ENCODE measurements at places on chromosomes 16 and 17.

GRCh38 chr17:9228408-9229159 is 207.3 kb downstream of the NTN1 start:
- DNase-seq: no peak

- DNase-seq: peak; percentile 87
Observed at GRCh38 chr16:67393111-67393787, at the start of gene TPPP3. Gene TPPP3, minus strand, starts transcription at chr16:67393498. Its CDS starts 2,387 bp downstream, at chr16:67391111.

DNA sequence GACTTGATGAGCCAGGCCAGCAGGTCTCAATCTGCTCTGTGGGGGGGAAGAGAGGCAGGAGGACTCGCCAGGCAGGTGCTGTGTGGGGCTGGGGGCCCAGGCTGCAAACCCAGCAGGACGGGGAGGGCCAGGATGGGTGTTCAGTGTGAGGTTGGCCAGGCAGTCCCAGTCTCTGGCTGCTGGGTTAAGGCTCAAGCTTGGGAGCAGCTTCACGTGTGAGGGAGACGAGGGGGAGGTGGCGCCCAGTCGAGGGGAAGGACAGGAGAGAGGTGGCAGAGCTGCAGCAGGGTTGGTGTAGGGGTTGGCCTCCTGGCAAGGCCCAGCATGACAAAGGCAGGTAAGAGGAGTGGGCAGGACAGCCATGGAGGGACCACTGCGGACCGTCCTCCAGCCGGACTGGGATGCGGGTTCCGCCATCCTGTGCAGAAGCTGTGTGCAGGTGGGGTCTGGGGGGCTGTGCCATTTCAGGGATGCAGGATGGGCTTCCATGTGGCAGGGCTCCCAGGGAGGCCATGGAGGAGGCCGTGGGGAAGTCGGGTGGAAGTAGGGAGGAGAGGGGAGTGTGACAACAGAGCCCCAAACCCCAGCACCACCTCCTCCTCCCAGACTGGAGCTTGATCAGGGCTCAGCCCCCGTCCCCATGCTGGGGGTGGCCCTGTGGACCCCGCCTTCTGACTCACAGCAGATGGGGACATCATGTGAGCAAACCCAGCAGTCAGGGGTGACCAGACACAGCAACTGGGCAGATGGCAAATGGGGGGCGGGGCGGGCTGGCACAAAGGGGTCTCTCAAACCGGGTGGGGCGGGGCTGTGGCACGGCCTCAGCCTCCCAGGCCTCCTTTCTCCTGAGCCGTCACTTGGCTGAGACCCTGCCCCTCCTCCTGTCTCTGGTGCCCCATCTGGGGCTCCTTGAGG is 2.8 kb downstream of the ADGRG1 start:
- no peak for DNase-seq

DNA sequence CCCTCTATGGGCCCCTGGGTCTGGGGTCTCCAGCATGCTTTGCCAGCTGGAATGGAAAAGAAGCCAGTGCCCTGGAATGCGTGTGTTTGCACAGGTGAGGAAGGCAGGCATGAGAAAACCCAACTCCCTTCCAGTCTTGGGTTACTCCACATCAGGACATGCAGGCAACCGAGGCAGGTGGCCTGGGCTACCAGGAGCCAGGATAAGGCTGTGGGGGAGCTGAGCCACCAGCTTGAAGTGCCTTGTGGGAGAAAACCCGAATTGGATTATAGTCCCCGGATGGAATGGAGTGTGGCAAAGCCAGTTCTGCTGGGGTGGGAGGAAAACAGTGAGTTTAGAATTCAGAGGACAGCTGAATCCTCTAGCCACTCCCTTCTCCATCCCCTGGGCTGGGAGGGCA is 7.2 kb downstream of the SRCIN1 start:
- DNase-seq: peak; percentile 87

DNA sequence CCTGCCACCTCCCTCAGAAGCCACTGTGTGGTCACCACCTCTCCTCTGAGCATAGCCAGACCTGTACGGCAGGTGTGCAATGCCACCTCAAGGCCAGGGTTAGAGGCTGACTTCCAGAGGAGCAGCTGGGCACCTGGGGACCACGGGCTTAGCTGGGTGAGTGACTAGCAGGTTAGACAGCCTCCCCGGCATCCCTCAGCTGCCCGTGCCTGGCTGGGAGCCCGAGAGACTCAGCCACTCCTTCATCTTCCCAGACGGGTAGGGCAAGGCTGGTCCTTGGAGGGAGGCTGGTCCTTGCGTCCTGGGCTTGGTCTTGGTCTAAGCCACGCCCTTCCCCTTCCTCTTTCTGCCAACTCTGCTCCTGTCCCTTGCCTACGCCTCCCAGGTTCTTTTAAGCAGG is 7.8 kb downstream of the CRHR1 start:
- no peak for DNase-seq

Data from ACHN (cell line).